Stimulated activated CD4-positive, alpha-beta T cell treated with anti-CD3 and anti-CD28 coated beads, Interleukin-1b, Interleukin-23, amount 100 ng/mL, for 1 hour (primary cell): ENCODE measurements at places on chromosomes 1 and 21.

DNA sequence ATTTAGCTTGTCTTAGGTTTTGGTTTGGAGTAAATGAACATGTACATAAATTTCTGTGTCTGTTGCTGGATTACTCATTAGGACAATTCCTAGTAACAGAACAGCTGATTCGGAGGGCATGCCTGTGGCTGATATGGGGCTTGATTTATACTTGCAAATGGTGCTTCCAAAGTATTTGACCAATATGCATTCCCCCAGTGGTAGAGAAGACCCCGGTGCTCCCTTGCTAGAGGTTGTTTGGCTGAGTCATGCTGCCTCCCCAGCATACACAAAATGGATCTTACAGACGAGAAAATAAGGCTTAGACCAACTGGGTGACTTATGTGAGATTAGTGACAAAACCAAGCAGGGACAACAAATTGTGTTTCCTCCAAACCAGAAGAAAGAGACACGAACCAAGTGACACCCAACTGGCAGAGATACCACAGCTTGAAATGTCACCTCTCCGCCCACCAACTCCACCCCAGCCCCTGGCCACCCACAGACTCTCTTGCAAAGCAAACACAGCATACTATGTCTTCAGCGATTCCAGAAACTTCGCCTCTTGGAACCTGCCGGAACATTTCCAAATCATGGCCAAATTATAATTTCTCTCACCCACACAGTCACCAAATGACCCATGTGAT lies 75.9 kb upstream of the ETS2 start:
- DNase-seq, result no peak

- no peak for DNase-seq
Observed at GRCh38 chr1:24708938-24709337, 36.3 kb upstream of the CLIC4 start.

DNA sequence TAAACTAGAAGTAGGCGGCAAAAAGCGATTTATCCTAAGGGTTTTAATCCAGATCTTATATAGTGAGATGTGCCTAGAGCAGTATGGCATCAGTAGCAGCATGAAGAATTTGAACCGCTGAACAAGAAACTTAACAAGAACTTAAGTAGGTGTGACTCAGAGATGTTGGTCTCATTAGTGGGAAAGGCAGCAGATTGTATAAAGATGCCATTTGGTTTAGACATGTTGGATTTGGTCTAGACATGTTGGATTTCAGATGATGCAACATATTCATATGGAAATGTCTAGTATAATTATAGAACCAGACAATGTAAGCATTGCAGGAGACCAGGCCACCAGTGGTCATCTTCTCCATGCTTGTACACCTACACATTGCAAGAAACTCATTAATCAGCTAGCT lies 42.1 kb upstream of the ZP4 start:
- no peak for DNase-seq

GRCh38 chr1:45686288-45687013 lies at the start of gene GPBP1L1:
TSS of gene GPBP1L1 (minus strand) at chr1:45686533. CDS start at chr1:45659087, 27,446 bp downstream.
- peak; percentile 96 for DNase-seq
